Cortex of kidney (tissue), 1 donor: ENCODE measurements at places on chromosomes 4 and X.

DNA sequence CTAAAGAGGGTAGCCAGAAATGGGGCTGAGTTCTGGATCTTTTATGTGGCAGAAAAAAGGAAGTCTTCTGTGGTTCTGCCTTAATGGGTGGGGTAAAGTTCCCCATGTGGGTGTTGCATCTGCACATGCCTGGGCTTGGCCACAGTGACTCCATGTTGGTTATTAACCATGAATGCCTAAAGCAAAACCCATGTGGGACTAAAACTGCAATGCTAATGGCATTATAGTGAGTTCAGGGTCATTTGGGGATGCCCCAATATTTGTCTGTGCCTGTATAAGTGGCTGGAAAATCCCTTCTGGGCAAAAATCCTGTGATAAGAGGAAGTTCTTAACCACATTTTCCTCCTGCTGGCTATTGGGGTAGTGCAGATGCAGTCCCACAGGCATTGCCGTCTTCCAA is 857.4 kb downstream of the FAT4 start:
- DNase-seq = no peak

DNA sequence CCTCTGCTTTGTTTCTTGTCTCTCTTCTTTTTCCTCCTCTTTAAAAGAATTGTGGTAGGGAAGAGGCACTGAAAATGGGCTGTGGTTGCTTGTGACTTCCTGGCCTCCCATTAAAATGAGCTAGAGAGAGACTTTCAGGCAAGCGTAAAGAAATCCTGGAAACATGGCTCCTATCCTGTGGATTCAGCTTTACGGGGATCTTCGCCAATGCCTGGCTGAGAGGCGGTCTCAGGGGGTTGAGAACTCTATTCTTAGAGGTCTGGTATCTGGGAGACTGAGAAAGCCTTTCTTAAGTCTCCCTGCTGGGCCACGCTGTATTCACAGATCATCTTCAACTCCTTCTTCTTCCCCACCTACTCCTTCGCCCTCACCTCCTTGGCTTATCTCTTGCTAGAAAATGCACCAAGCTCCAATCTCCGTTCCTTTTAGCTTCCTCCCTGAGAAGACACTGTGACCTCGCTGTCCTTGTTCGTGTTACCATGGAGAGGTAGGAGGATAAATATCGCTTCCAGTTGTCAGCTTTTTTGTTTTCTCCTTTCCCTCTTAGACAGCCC is 542 bp upstream of the KLF8 start:
- DNase-seq = no peak

- no peak for DNase-seq
Measured at GRCh38 chr4:153579410-153579809, 104.7 kb upstream of the TLR2 start.

DNA sequence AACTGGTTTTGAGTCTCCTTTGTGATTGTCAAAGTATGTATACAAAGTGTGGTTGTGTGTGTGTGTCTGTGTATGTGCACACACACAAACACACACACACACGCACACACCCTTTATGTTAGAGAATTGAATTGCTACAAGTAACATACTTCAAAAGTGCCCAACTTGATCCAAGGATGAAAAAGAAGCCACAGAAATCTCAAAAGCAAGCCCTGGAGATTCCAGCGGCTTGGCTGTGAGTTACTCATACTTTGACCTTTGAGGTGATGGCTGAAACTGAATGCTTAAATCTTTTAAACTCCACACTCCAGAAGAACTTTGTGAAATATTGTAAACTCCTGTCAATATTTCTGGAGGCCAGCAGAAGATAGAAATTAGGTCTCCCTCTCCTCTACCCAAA is 168.4 kb upstream of the NRK start:
- DNase-seq = no peak

- DNase-seq = no peak
Measured at GRCh38 chrX:30613721-30614120, 36.2 kb upstream of the TASL start.

DNA sequence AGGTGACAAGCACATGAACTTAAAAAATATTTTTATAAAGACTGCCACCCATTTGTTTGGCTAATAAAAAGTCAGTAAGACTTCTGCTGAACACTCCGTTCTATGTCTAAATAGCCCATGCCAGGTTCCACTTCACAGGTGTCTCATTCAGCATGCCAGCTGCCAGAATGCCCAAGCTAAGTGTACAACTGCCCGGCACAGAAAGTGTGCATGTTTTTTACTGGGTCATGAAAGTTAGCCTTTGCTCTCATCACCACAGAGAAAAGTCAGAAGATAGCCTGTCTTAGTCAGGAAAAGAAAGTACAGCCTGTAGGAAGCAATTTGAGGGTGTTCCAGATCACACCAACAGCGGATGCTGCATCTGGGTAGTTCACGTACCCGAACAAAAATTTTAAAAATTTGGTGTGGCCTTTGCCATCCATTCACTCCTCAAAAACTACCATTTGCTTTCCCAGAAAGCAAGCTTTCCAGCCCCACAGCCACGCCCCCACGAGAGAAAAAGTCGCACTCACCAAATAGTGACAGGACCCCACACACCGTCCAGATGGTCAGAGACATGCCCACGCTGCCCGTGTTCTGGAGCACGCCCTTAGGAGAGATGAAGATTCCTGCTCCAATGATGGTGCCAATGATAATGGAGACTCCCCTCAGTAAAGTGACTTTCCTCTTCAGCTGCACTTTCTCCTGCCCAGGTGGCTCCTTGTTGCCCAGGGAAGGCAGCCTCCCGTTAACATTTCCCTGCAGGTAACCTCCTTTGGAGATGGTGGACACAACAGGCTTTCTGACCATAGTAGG is 671 bp downstream of the SLC7A11 start:
- no peak for DNase-seq

GRCh38 chr4:124803026-124803425 is 90.5 kb upstream of the ANKRD50 start:
- DNase-seq = no peak

DNA sequence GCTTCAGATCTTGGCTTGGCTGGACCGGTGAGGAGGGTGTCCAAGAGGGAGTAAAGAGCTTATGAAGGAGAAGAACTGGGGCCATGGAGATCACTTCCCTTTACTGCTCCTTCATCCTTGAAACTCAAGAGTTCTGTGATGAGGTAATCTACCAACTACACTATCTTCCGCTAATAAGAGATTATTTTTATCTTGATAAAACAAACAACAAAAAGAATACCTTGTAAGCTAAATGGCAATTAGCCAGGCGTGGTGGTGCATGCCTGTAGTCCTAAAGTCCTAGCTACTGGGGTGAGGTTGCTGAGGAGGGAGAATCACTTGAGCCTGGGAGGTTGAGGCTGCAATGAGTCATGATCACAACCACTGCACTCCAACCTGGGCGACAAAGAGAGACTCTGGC is 47.4 kb downstream of the HAUS3 start:
- DNase-seq = no peak

DNA sequence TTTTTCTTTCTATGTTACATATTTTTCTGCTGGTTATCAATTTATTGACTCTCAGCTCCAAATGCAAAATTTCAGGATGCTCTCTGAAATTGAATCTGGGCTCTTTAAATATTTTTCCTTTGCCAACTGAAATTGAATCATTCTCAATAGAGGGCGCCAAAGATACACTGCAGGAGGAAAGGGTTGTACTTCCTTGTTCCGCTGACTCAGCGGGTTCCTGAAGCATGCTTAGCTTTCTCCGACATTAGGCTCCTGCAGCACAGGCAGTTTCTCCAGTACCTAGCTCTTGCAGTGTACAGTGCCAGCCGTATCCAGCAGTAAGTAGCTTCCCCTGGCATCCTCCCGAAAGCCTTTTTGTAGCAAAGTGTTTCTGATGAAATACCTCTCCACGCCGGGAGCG is 28.8 kb upstream of the CFAP47 start:
- DNase-seq = no peak

DNA sequence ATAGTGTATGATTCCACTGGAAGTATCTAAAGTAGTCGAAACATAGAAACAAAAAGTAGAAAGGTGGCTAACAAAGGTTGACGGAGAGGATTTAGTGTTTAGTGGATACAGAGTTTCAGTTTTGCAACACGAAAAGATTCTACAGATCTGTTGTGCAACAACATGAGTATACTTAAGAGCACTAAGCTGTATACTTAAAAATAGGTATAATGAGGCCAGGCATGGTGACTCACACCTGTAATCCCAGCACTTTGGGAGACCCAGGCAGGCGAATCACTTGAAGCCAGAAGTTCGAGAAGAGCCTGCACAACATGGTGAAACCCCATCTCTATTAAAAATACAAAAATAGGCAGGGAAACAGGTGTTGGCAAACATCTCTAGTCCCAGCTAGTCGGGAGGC is 7.9 kb upstream of the ATRX start:
- no peak for DNase-seq

DNA sequence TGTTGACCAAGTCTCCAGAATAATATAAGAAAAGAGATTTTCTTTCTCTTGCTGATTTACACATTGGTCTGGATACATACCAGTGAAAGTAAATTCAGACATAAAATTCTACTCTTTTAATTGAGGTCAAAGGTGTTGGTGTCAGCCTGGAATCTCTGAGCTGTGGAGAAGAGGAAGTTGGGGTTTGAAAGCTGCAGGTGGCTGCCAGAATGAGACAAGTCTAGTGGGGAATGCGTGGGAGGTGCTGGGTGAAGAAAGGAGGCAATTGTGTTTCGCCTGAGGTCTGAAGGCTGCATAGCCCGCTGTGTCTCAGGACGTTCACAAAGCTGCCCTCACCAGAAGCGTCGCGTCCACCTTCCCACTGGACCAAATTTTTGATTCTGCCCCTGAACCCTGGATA is 31.2 kb downstream of the PHEX start:
- DNase-seq = no peak

DNA sequence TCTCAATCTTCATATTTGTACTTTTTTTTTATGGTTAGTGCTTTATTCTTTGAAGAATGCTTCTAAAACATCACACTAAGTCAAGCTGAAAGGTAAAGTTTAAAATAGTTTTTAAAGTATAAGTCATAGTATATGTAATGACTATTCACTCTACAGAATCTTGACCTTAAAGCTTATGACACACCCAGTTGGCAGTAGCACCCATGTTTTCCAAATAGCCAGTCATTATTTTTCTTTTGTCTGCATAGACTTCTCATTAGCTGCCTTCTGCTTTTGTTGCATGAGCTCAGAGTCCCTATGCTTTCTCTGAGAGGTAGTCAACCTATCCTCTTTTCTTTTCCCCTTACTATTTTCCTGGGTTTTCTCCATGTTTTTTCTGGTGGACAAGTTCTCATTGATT is 231.5 kb downstream of the PCDH18 start:
- DNase-seq = no peak

DNA sequence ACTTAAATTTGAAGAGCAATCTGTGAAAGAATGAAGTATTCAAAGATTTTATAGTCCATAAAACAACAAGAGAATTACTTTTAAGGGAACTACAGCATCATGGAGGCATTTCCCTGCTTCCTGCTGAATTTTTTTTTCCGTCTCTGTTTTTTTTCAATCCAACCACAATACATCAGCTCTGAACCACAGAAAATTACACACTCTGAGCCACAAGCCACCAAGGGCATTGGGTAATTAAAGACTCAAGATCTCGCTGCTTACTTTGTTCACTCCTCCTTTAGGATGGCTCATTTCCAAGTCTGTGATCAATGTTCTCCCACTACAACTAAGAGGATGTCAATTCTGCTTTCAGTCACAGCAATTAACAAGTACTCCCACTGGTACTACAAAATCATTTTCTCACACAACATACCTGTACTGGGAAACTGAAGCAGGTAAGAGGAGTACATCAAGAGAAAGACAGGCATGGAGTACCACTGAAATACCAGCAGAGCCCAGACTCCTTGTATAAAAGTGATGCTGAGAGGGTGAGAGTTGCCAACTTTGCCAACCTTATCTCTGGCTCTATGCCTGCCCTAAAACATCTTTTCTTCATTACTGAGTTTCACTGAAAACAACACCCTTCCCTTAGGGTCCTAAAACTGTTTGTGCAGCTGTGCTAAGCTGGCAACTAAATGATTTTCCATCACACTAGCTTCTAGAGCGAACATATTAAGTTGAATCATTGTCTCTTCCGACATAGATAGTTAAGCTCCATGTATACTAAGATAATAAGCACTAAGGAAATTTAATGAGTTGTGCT is 105.8 kb upstream of the MAGEB18 start:
- no peak for DNase-seq

- DNase-seq = no peak
Measured at GRCh38 chr4:88763075-88763474, 65.4 kb upstream of the NAP1L5 start.

- no peak for DNase-seq
Measured at GRCh38 chrX:130117166-130117565, 6.9 kb upstream of the ELF4 start.

- no peak for DNase-seq
Measured at GRCh38 chr4:154526151-154526550, 24.0 kb downstream of the PLRG1 start.

DNA sequence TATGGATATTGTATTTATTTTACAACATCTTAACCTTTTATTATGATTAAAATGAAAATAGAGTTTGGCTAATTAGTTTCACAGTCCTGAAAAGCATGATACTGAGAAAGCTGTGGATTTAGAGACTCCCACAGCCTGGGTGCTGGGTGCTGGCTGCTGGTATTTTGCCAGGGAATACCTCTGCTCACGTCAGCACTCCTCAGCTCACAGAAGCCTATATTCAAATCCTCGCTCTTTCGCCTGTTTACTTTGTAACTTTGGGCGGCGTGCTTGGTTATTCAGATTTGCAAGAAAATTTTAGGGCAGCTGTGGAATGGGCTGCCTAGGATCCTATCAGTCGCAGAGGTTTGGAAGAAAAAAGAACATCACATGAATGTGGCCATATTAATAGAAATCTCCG is 261.8 kb downstream of the DCTD start:
- DNase-seq = no peak

DNA sequence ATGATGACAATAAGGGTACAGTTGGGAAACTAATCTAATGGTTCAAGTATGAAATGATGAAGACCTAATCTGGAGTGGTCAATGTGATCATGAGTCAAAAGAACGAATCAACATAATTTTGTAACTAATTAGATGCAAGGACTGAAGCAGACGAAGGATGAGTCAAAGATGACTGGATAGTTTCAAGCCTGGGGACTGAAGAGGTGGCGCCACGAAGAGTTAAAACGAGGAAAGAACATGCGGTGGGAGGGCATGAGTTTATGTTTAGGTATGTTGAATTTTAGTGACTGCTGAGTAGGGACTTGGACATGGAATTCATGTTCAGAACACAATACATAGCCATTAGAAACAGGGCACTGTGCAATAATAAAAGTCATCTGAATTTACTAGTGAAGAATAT is 221.5 kb upstream of the FAM241A start:
- no peak for DNase-seq

GRCh38 chr4:26191353-26191752 is 129.5 kb upstream of the RBPJ start:
- DNase-seq = no peak

DNA sequence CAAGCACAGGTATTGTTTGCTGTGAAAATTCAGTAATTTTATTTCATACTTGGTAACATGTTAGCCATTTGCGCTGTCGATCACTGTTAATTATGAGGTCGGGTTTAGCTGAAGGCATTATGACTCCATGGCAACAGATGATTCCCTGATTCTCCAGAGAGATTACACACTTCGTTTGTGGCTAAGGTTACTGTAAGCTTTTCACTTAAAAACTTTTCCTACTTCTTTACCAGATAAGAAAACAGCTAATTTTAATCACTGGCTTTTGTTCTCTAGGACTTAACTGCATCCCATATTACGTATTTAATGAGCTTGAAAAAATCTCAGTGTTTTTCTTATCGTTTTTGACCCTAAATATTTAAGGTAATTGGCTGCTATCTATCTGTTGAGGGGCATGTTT is 2.1 kb downstream of the GSTCD start:
- no peak for DNase-seq

- no peak for DNase-seq
Measured at GRCh38 chr4:170025523-170026252, 507 bp downstream of the MFAP3L start.

GRCh38 chr4:99356992-99357391 is 4.4 kb upstream of the ADH1C start:
- no peak for DNase-seq
